ENCODE measurements at places on chromosomes 12 and 14. TPM values are rescaled to one million over a fixed set of nuclear protein-coding genes. Genes with fewer than 3 reads are reported as not detected.

The PITPNM2 gene
- polyA plus RNA-seq, result 11.3 TPM

The SYNDIG1L gene
- 0.64 TPM for polyA plus RNA-seq

DNA sequence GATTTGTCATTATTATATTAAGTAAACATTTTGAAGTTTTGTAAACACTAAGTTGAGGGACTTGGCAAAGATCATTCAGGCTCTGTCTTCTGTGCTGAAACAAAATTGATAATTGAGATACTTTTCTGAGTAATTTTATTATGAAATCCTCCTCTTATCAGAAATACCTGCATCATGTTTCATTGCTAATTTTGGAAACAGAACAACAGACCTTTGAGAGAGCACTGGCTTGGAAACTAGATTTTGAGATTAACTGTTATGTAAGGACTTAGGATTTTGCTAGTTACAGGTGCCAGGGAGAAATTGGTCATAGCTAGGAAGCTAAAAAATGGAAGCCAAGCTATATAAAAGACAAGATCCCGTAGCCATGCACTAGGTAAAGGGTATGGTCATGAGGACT lies 201.7 kb upstream of the DCN start:
- no peak for DNase-seq

The MARCHF9 gene
- 16.5 TPM for polyA plus RNA-seq

DNA sequence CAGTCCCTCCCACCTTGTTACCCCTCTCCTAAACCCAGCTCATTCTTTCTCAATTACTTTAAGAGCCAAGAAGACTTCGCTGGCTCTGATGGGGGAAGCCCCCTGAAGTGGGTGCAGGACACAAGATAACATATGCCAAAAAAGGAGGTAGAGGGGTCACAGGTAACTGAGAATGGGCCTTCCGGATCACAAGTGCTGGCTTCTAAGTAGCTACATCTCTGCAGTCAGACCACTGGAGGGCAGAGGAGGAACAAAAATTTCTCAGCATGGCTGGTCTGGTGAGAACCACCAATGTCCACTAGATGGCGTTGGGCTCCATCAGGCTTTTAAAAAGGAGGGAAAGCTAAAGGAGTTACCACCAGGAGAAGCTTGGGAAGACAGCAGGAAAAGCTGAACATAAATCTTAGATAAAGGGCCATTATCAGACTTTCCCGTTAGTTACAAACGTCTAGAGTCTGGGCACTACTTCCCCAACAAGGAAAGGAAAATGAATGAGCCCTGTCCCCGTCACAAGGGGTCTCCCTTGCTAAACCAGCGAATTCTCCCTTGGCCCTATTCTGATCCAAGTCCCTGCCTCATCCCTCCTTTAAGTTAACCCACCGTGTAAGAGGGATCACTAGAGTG lies 11.6 kb upstream of the CDH24 start:
- DNase-seq, result peak; percentile 70

The KCNJ8 gene
- 15.3 TPM for polyA plus RNA-seq

GRCh38 chr12:52120951-52121823 lies 41.7 kb downstream of the SMIM41 start:
- no peak for DNase-seq

DNA sequence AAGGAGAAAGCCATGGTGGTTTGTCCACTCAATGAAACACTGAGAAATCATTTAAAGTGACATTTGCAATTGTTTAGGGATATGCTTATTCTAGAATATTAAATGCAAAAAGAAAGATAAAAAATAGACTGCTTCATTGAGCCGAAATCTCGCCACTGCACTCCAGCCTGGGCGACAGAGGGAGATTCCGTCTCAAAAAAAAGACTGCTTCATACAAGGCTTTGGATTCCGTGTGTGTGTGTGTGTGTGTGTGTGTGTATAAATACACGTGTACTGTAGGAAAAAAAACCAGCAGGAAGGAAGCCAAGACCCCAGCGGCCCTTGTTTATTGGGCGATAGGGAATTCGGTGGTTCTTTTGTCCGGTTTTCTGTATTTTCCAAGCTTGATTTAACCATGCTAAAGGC lies 3.2 kb upstream of the ZNF839 start:
- no peak for DNase-seq

All from left lung (tissue), 14 donors.